ENCODE measurements at places on chromosomes 5 and 9.

DNA sequence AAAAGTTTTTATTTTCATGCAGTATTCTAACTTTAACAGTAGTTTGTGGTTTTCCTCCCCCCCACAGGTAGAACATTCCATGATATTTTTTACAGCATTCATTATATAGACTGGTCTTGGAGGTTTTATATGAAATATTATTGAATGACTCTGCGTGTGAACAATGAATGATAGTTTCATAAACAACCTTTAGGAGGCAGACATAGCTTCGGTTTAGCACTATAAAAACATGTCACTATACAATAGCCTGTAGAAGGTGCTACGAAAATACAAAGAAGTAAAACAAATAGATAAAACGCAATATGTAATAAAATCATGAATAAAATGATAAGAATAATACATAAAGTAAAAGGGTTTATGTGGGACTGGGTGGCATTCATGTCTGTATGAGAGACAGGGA is 8.5 kb downstream of the KLF4 start:
- DNase-seq = no peak

DNA sequence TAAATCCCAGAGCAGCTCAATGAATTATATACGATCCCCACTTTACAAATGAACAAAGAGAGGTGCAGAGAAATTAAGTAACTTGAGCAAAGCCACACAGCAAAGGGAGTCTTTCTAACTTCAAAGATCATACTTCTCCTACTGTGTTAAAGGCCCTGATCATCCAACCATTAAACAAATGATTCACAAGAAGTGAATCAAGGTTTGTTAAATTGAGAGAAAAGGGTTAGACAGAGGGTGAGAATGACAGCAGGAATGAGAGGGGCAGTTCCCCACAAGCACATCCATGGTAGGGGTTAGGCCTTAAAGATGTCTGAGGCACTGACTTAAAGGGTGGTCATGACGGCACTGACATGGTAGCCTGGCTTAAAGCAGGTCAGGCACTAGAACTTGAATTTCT is 10.7 kb downstream of the IDNK start:
- no peak for DNase-seq

DNA sequence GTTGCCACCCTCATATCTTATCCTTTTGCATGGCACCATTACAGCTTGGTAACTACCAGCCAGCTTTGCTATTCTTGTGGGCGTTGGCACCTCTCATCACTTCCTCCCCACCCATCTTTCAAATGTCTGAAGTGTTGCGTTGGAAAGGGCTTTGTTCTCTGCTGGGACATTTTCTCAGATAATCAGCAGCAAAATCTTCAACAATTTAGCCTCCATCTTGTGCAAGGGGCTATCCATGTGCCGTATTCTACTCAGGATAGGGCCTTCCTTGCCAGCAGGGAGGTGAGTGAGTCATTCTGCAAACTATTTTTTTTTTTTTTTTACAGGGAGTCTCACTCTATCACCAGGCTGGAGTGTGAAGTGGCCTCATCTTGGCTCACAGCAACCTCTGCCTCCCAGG is 62.1 kb upstream of the NUDT12 start:
- DNase-seq = no peak

GRCh38 chr9:71921190-71921814 is 9.9 kb downstream of the C9orf85 start:
- no peak for DNase-seq

DNA sequence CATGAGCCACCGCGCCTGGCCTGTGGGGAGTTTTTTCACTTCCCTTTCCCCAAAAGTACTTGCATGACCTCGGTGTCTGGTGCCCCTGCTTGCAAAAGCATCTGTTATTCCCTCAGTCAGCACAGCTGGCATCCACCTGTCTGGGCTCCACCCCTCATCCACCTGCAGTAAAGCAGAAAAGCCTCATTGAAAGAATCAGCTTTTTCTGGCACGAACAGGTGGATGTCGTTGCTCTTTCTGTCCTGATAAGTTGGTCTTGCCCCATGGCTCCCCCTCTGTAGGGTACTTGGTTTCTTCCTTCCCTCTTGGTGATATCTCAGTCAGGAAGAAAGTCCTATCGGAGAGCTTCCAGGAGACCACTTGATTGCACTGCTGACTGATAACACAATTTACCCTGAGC is 37.4 kb downstream of the WWC1 start:
- DNase-seq = no peak

- DNase-seq = no peak
Measured at GRCh38 chr5:16578474-16578883, 38.3 kb downstream of the RETREG1 start.

GRCh38 chr9:90044263-90044662 is 439.5 kb downstream of the GADD45G start:
- no peak for DNase-seq

DNA sequence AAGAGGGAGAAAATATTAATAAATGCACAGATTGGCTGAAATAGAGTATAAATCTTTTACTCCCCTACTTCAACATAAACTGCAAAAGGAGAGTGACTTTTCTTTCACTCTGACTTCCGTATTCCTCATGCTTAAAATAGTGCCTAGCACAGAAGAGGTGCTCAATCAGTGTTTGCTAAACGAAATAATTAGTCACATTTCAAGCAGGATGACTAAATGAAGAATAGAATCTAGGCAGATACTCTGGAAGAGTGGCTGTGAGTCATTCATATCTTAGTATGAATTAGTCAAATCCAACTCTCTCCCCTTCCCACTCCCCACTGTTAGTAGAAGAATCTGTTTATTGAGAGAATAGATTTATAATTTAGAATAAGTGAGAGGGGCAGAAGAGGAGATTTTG is 4.8 kb downstream of the CD274 start:
- DNase-seq = no peak

- no peak for DNase-seq
Measured at GRCh38 chr9:89779405-89780203, 174.8 kb downstream of the GADD45G start.
